Left hindlimb (tissue), 1 donor: ENCODE measurements at places on chromosomes 1 and 21.

GRCh38 chr1:234539666-234540403 is 60.9 kb upstream of the TARBP1 start:
- DNase-seq: no peak

DNA sequence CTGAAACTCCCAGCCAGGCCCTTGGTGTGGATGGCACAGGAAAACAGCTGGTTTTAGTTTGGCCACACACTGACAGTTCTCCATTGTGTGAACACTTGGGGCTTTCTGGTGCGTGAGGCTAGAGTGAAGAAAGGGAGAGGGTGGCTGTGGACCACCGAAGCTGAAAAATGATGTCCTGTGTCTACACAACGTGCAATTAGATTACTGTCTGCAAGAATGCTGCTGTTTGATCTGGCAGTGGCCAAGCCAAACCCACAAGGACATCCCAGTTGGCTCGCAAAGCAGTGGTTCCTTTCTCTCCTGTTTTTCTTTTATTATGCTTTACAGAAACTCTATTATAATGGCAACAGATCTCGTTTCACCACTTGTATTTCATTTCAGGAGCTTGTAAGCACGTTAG is 58.9 kb downstream of the ERG start:
- peak; percentile 53 for DNase-seq

DNA sequence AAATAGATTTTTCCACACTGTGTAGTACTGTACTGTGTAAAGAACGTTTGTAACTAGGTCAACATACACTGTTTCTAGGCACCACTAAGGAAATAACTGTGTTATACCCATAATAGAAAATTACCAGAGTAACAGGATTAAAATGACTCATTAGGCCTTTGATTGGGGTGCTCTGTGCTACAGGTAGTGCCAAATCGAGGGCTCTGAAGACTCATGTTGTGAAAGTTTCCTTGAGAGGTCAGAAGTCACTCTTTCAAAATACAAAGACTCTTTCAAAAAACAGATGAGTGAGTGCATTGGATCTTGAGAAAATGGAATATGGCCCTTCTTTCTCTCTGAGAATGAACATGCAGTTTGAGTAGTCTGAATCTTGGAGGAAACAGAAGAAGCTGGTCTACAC is 143.0 kb downstream of the MRPL39 start:
- no peak for DNase-seq

- no peak for DNase-seq
These were observed 1.8 kb downstream of the ZBED6 start for GRCh38 chr1:203797216-203797615.

GRCh38 chr1:6601923-6602668 is 573 bp downstream of the KLHL21 start:
- no peak for DNase-seq

GRCh38 chr1:37994886-37995566 is 5.2 kb upstream of the SF3A3 start:
- DNase-seq: no peak

DNA sequence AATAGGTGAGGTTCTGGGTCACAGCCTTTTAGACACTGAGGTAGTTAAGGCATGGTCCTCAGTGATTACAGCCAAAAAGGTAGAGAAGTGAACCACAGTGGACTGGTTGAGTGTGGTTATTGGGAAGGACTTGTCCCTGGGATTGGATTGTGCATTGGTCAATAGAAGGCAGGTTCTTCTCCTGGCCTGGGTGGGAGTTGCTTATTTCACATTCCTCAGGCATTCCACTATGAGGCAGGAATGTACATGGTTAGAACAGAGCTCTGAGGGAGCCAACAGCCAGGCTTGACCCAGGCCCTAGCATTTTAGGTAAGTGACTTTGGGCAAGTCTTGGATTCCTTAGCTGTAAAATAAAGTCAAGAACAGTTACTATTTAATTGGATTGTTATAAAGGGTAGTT is 97.9 kb upstream of the MARK1 start:
- DNase-seq: no peak

GRCh38 chr1:38344716-38345115 is 298.1 kb upstream of the POU3F1 start:
- no peak for DNase-seq

DNA sequence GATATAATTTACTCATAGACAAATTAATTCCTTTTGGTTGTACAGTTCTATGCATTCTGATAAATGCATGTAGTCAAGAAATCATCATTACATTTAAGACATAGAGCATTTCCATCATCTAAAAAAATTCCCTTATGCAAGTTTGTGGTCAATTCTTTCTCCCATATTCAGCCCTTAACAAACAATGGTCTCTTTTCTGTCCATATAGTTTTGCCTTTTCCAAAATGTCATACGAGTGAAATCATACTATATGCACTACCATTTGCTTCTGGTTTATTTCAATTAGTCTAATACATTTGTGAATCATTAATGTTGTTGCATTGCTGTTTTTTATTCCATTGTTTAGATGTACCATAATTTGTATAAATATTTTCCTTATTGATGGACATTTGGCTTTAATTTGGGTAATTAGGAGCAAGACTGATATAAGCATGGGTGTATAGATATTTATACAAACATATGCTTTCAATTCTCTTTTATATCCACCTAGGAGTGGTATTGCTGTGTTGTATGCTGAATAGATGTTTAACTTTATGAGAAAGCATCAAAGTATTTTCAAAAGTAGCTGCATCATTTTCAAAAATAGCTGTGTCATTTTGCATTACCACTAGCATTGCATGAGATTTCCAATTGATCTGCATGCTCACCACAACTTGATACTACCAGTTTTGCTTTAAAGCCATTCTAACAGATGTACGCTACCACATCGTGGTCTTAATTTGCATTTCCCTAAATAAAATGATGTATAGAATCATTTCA is 397.0 kb upstream of the ADAMTS5 start:
- DNase-seq: no peak

DNA sequence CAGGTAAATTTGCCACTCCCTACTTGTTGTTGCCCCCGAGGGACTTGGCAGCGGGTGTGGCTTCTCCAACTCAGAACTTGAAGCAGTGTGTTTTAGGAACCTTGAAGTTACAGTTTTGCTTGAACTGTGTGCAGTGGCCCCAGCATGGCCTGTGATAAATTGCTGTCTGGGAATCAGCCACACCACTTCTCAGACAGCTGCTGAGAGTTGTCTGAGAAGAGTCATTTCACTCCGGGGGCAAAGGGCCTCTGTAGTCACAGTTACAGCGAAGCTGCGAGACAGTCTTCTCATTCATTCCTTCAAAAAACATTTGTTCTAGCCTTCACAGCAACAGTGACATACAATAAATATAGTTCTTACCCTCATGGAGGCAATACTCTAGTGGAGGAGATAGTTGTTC is 70.3 kb downstream of the PROX1 start:
- no peak for DNase-seq

DNA sequence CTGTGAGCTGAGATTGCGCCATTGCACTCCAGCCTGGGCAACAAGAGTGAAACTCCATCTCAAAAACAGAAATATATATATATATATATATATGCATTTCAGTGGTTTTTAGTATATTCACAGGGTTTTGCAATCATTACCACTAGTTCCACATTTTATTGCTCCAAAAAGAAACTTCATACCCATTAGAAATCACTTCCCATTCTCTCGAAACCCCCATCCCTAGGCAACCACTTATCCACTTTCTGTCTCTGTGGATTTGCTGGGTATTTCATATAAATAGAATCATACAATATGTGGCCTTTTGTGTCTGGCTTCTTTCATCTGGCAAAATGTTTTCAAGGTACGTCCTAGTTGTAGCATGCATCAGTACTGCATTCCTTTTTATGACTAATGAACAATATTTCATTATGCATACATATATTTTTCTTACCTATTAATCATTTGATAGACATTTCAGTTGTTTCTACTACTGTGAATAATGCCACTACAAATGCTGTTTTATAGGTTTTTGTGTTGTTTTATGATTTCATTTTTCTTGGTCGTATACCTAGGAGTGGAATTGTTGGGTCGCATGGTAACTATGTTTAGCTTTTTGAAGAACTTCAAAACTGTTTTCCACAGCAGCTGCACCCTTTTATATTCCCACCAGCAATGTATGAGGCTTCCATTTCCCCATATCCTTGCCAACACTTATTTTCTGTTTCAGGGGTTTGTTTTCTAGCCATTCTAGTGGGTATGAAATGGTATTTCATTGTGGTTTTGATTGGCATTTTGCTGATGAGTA is 95.9 kb downstream of the PHTF1 start:
- DNase-seq: no peak

GRCh38 chr1:72439036-72439435 is 156.7 kb upstream of the NEGR1 start:
- no peak for DNase-seq

DNA sequence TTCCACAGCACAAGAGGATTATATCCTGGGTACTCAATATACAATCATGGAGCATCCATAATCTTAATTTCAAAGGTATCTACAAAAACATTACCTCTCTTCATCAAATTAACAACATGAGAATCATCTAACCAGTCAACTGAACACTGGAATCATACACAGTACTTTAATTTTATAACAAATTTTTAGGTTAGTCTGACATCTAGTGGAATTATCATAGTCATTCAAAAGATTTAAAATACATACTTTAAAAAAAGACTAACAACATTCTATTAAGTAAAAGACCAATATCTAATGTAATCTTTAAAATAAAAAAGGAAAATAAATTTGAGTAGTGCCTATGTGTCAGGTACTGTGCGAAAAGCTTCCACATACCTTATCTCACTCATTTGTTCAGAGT is 16.8 kb upstream of the SH3GLB1 start:
- DNase-seq: no peak

GRCh38 chr1:232271991-232272589 is 357.8 kb downstream of the SIPA1L2 start:
- peak; percentile 42 for DNase-seq

- DNase-seq: no peak
These were observed 77.6 kb downstream of the EPHB2 start for GRCh38 chr1:22788254-22788661.

DNA sequence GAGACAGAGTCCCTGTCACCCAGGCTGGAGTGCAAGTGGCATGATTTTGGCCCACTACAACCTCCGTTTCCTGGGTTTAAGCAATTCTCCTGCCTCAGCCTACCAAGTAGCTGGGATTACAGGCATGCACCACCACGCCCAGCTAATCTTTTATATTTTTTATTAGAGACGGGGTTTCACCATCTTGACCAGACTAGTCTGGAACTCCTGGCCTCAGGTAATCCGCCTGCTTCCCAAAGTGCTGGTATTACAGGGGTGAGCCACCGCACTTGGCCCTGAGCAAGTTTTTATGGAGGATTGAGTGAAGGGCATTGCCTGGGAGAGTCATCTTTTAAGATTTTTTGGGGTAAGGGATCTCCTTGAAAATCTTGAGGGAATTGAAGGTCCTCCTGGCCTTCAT is 28.5 kb downstream of the UBE4B start:
- no peak for DNase-seq

DNA sequence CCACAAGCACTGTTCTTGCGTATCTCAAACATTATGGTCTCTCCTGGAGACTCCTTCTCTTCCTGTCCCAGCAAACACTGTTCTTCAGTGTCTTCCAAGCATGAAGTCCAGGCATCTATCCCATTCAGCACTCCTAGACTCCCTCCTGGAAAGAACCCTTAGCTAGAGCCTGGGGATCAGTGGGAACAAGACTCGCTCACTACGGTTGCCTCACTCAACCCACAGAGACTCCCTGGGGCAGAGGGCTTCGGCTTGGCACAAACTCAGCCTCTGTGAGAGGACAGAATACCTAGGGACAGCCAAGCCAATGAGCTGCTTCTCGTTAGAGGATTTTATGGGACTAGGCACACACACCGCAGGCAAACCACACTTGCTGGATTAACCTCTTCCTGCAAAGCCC is 86.5 kb upstream of the IPO9 start:
- DNase-seq: no peak

DNA sequence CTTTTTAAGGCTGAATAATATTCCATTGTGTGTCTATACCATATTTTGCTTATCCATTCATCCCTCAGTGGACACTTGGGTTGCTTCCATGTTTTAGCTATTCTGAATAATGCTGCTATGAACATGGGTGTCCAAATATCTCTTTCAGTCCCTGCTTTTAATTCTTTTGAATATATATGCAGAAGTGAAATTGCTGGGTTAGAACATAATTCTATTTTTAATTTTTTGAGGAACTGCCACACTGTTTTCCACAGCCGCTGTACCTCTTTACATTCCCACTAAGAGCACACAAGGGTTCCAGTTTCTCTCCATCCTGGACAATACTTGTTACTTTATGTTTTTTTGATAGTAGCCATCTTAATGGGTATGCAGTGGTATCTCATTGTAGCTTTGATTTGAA is 65.6 kb downstream of the RIMS3 start:
- DNase-seq: no peak

- DNase-seq: no peak
These were observed 52.8 kb downstream of the DYRK1A start for GRCh38 chr21:37419228-37419906.

- no peak for DNase-seq
These were observed 525.2 kb upstream of the PBX1 start for GRCh38 chr1:164033782-164034181.

GRCh38 chr1:22562584-22563583 is at the start of gene EPHA8:
Gene EPHA8, plus strand, starts transcription at chr1:22563489. Its CDS starts 147 bp downstream, at chr1:22563636.
- no peak for DNase-seq

GRCh38 chr21:37139902-37140301 is 66.8 kb downstream of the TTC3 start:
- no peak for DNase-seq

DNA sequence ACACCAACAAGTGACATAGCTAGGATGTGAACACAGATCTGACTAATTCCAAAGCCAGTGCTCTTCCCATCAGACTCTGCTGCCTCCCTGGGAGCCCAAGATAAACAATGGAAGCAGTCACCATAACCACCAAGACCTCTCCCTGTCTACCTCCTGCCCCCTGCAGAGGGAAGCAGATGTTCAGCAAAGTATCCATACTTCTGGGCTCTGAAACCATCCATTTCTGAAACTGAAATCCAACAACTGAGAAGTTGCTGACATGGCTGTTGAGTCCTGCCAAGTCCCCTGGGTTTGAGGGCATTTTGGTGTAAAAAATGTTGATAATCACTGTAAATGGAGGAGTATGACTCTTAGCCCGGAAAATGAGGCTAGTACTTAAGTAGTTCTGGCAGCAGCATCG is 102.1 kb downstream of the TYW3 start:
- no peak for DNase-seq

DNA sequence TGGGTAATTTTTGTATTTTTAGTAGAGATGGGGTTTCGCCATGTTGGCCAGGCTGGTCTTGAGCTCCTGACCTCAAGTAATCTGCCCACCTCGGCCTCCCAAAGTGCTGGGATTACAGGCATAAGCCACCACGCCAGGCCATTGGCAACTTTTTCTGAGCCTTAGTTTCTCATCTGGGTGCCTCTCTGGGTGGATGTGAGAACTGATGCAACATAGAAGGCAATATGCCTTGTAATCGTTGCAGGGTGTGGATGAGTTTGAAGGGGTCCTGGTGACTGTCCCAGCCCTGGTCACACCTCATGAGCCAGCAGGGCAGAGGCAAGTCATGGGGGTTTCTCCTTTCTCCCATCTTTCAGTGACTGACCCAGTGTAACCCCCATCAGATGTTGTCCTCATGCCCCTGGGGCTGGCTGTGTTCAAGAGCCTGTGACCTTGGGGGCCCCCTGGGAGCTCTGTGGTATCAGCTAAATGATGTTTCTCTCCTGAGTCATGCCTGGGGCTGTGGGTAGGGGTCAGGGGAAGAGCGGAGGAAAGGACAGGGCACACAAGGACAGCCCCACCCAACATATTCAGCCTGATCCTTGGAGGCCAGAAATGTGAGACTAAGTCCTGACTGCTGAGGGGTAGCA is 3.6 kb downstream of the COL9A2 start:
- no peak for DNase-seq

GRCh38 chr1:66431999-66432398 is 102.0 kb upstream of the SGIP1 start:
- no peak for DNase-seq

- DNase-seq: no peak
These were observed 158.2 kb downstream of the BARHL2 start for GRCh38 chr1:90558754-90559378.
